ENCODE measurements at places on chromosomes 2 and 18. TPM values are rescaled to one million over a fixed set of nuclear protein-coding genes. Genes with fewer than 3 reads are reported as not detected.

SCG2 gene
- total RNA-seq = 12.5 TPM

HOXD4 gene
- 0.30 TPM for total RNA-seq

OSBPL1A gene
- total RNA-seq = 19.3 TPM

EPAS1 gene
- 58.2 TPM for total RNA-seq

FAP gene
- 272 TPM for total RNA-seq

IL36B gene
- total RNA-seq = not detected

SNRNP200 gene
- 47.8 TPM for total RNA-seq

ADRA2B gene
- total RNA-seq = not detected

SERPINB12 gene
- not detected for total RNA-seq

LCT gene
- not detected for total RNA-seq

SERPINB10 gene
- total RNA-seq = not detected

RTKN gene
- total RNA-seq = 17.6 TPM

APLF gene
- 6.3 TPM for total RNA-seq

Measured in smooth muscle cell of the umbilical artery (primary cell).